A549 treated with RU486 at 1 μM for 4 hours (cell line): ENCODE measurements at places on chromosomes 7 and 10. TPM values are rescaled to one million over a fixed set of nuclear protein-coding genes. Genes with fewer than 3 reads are reported as not detected.

OPALIN gene
- total RNA-seq: not detected in 5 replicates

SRGN gene
- 57.9 to 81.0 TPM (median 60.8 TPM) in 5 replicates for total RNA-seq

CALY gene
- total RNA-seq: 0.54 to 1.3 TPM (median 0.72 TPM) in 5 replicates

OR9A2 gene
- total RNA-seq: not detected in 5 replicates

ADAM12 gene
- total RNA-seq: 4.3 to 5.4 TPM (median 4.9 TPM) in 5 replicates

LRRD1 gene
- not detected in 5 replicates for total RNA-seq

PTF1A gene
- not detected in 5 replicates for total RNA-seq

CYP3A5 gene
- 1.1 to 1.6 TPM (median 1.5 TPM) in 5 replicates for total RNA-seq

MRC1 gene
- total RNA-seq: 0.01 to 0.08 TPM (median 0.05 TPM) in 4 of 5 replicates, not detected in the other

ZC3HAV1L gene
- 3.3 to 8.4 TPM (median 6.8 TPM) in 5 replicates for total RNA-seq

CTAGE6 gene
- total RNA-seq: not detected in 5 replicates

TPST1 gene
- total RNA-seq: 7.5 to 9.9 TPM (median 8.8 TPM) in 5 replicates

TRUB1 gene
- 11.1 to 15.3 TPM (median 14.5 TPM) in 5 replicates for total RNA-seq

ZNF239 gene
- total RNA-seq: 2.1 to 2.3 TPM (median 2.2 TPM) in 5 replicates

HYAL4 gene
- not detected in 5 replicates for total RNA-seq

LDB1 gene
- 29.7 to 40.1 TPM (median 37.0 TPM) in 5 replicates for total RNA-seq

CREM gene
- 35.8 to 45.0 TPM (median 37.8 TPM) in 5 replicates for total RNA-seq

TRIM4 gene
- total RNA-seq: 20.5 to 27.9 TPM (median 26.3 TPM) in 5 replicates

TAS2R5 gene
- 0.26 to 0.72 TPM (median 0.38 TPM) in 5 replicates for total RNA-seq

SYT15 gene
- 2.6 to 3.3 TPM (median 2.9 TPM) in 5 replicates for total RNA-seq

EIF4EBP2 gene
- total RNA-seq: 10.9 to 16.5 TPM (median 15.8 TPM) in 5 replicates

ADCYAP1R1 gene
- total RNA-seq: 0.05 to 0.12 TPM (median 0.08 TPM) in 3 of 5 replicates, not detected in the others

ZNF467 gene
- 0.78 to 2.0 TPM (median 1.1 TPM) in 5 replicates for total RNA-seq

GIMAP8 gene
- not detected in 5 replicates for total RNA-seq

DUSP5 gene
- total RNA-seq: 81.4 to 140 TPM (median 122 TPM) in 5 replicates

ZFAND2A gene
- total RNA-seq: 49.7 to 60.5 TPM (median 58.4 TPM) in 5 replicates

TRIM74 gene
- 0.15 to 0.65 TPM (median 0.45 TPM) in 3 of 5 replicates, not detected in the others for total RNA-seq

SFMBT2 gene
- total RNA-seq: 5.9 to 11.0 TPM (median 10.8 TPM) in 5 replicates

TMEM140 gene
- total RNA-seq: 1.1 to 2.0 TPM (median 1.4 TPM) in 5 replicates

PHKG1 gene
- total RNA-seq: 0.21 to 0.61 TPM (median 0.44 TPM) in 5 replicates

OAT gene
- total RNA-seq: 59.5 to 95.1 TPM (median 70.3 TPM) in 5 replicates

AKR1E2 gene
- 5.9 to 7.5 TPM (median 6.3 TPM) in 5 replicates for total RNA-seq

GOLGA7B gene
- total RNA-seq: 4.0 to 5.9 TPM (median 4.7 TPM) in 5 replicates

TLX1 gene
- not detected in 5 replicates for total RNA-seq

PRTFDC1 gene
- 17.1 to 21.6 TPM (median 18.2 TPM) in 5 replicates for total RNA-seq

CPA4 gene
- total RNA-seq: 6.5 to 9.6 TPM (median 6.8 TPM) in 5 replicates

CXCL12 gene
- total RNA-seq: 0.15 to 0.17 TPM in 2 of 5 replicates, not detected in the others

BAIAP2L1 gene
- 55.5 to 57.5 TPM (median 56.3 TPM) in 5 replicates for total RNA-seq
